ENCODE measurements at places on chromosomes 5 and 9.

GRCh38 chr5:40507095-40507494 lies 172.6 kb upstream of the PTGER4 start:
- no peak for DNase-seq

GRCh38 chr9:111983484-111983908 lies 86.9 kb downstream of the UGCG start:
- no peak for DNase-seq

GRCh38 chr9:137316012-137316981 lies 14.2 kb upstream of the NRARP start:
- DNase-seq, result no peak

GRCh38 chr9:95189251-95190098 lies 128.0 kb downstream of the FANCC start:
- no peak for DNase-seq

- no peak for DNase-seq
Observed at GRCh38 chr5:4159681-4160080, 564.0 kb downstream of the IRX1 start.

GRCh38 chr9:86676396-86676795 lies 270.9 kb downstream of the GAS1 start:
- no peak for DNase-seq

Data from stimulated activated CD4-positive, alpha-beta T cell treated with anti-CD3 and anti-CD28 coated beads, Interleukin-1b, Interleukin-23, amount 100 ng/mL, for 1 hour (primary cell).